ENCODE measurements at places on chromosomes 1 and 21.

DNA sequence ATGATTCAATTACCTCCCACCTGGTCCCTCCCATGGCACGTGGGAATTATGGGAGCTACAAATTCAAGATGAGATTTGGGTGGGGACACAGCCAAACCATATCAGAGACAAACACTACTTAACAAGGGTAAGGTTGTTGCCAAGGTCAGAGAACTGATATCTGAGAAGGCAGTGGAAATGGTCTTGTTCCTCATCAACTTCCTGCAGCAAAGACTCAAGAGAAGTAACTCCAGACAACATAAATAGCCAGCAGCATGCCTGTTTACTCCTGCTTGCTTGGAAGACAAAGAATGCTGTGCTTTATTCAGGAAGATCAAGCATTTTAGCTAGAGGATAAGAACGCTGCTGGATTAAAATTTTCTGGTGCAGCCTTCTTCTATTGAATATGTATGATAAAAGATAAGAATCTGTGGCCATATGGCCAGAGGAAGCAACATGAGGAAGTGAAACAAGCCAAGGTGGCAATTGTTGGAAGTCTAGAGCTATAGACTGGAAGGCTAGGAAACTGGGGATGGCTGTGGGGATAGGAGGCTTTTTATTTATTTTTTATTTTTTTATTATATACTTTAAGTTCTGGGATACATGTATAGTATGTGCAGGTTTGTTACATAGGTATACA is 36.4 kb downstream of the DDAH1 start:
- DNase-seq = no peak

DNA sequence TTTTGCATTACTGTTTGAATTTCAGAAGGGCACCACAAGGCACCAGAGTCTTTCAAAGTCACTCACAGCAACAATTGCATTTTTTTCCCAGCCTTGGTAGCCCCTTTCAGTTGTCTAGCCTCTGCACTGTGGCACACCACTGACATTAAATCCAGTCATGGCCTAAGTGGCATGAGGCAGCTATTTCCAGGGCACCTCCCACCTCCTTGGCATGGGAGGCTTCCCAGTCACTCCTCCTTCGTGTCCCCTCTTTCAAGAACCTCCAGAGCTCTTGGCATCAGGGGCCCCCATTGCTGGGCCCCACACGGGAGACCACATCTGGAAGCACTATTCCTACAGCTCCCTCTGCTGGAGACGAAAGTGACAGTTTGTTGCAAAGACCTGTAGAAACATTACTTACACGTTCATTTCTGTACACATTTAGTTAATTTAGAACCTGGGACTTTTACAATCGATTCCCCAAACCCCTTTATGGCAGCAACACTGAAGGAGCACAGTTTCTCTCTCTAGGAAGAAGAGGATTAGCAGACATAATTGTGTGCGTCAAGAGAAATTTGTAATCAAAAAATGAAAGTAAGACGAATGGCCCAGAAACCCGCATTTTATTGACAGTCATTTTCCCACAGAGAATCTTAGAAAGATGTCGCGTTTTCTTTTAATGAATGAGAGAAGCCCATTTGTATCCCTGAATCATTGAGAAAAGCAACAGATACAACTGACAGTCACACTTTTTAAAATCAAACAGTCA is 5.7 kb upstream of the CHD5 start:
- no peak for DNase-seq

DNA sequence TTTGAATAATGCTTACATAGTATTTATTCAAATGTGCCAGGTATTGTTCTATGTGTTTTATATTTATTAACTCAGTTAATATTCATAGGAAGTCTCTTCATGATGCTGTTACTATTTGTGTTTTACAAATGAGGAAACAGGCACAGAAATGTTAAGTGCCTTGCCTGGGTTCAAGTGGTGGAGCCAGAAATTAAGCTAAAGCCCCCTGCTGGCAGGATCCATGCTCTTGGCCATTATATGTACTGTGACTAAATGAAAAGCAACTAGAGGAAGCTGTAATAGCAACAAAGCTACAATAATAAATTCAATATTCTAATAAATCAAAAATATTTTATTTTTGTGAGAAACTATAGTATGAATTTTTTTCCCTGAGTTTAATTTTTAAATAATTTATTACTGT is 30.0 kb downstream of the IARS2 start:
- no peak for DNase-seq

DNA sequence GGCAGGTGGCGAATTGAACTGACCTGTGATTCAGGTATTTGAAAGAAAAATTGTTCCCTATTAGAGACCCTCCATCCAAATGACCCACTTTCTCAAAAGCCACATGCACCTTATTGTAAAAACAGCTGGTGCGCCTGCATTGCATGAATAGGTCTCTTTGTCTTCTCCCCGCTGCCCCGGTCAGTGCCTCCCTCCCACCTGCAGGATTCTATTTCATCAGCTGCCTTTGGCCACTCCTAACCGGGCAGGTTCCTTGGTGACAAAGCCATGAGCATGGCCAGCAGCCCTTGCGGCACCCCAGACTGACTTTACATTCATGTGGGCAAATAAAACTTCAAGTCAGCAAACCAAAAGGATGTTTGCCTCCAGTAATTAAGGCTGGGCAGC is 6.4 kb downstream of the TMPRSS3 start:
- DNase-seq = no peak

DNA sequence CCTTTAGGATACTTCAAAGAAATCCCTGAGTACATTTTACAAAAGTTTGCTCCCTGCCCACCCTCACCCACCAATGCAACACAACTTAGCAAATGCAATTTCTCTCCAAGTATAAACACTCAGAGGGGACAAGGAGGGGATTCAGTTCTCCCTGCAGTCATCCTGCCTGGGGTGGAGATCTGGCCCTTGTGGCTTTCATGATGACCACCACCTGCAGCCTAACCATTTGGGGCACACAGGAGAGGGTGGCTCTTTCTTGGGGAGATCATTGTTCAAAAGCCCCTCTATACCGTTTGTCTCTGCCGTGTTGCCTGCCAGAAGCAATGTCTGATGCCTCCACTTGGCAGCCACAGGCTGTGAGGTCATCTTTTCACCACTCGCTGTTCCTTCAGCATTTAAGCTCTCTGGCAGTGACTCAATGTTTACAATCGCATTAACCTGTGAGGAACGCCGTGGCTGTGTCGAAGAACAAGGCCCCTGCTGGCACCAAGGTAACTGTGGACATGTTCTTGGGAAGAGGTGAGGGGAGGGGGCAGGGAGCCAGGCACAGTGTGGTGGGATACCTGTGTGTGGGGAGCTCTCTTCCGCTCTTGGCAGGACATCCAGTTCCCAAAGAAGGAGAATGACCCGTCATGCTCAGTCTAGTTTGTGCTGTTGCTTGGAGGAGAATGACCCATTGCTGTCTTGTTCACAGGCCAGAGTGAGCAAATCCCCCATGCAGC is 103.9 kb upstream of the DUSP10 start:
- DNase-seq = no peak

GRCh38 chr1:60870269-60870865 is 212.0 kb upstream of the NFIA start:
- no peak for DNase-seq

GRCh38 chr1:9151328-9151860 is 22.5 kb upstream of the GPR157 start:
- DNase-seq = no peak

- DNase-seq = no peak
Observed at GRCh38 chr21:29763674-29764073, 176.1 kb downstream of the GRIK1 start.

DNA sequence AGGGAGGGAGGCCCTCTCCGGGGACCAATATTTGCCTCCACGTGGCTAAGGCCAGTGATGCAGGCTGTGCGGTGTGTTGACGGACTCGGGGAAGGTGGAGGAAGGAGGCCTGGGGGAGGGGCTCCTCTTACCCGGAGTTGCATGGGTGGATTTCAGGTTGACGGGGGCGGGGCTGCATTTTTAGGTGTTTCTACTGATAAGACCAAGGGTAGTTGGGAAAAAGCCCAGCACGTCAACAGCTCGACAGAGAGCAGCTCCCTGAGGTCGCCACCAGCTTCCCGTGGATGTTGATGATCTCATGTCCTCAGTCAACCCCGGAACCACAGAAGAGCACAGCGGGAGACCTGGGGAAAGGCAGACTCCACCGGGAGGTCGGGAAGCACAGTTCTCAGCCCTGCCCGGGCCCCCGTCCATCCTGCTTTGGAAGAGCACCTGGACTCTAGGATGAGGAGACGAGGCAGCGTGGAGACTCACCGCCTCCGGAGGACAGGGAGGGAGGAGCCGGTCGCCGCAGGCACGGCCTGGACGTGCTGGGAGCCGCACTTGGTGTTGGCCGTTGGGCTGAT is 32.9 kb upstream of the COL6A1 start:
- no peak for DNase-seq

- DNase-seq = no peak
Observed at GRCh38 chr1:183209533-183210158, 23.6 kb downstream of the LAMC2 start.

DNA sequence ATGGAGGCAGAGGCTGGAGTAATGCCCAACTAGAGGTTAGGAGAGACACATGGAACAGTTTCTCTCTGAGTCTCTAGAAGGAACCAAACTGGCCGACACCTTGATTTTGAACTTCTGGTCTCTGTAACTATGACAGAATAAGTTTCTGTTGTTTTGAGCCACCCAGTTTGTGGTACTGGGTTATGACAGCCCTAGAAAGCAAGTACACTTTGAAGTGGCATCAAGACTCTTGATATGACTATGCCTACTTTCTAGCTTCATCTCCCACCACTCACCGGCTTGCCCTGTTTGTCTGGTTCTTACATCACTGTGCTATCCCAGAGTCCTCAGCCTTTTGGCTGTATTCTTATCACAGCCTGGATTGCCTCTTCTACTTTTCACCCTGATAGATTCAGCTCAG is 230.3 kb upstream of the USP24 start:
- no peak for DNase-seq

- peak; percentile 37 for DNase-seq
Observed at GRCh38 chr1:2228694-2229036, 546 bp downstream of the SKI start.

DNA sequence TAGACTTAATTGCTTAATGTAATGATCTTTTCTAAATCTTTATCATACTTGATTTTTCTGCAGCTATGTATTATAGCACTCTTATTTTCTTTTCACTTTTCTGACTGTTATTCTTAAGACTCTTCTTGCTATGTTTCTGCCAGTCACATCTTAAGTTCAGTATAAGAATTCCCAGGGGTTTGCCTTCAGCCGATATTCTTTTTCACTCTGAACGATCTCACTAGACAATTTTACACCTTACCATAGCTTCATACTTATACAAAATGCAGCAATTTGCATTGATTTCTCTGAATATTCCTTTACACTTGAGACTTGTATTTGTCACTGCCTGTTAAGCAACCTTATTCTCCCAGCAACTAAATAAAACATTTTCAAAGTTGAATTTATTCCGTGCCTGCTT is 242.5 kb upstream of the OLFM3 start:
- DNase-seq = no peak

DNA sequence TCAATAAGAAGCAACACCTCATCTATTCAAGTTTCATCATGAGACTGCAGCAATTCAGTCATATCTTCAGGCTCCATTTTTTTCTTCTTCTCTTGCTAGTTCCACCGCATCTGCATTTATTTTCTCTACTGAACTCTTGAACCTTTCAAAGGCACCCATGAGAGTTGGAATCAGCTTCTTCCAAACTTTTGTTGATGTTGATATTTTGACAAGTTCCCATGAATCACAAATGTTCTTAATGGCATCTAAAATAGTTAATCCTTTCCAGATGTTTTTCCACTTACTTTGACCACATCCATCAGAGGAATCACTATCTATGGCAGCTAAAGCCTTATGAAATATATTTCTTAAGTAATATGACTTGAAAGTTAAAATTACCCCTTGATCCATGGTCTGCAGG is 434.3 kb downstream of the GPATCH2 start:
- DNase-seq = no peak

- no peak for DNase-seq
Observed at GRCh38 chr1:219324171-219324570, 150.5 kb downstream of the LYPLAL1 start.

DNA sequence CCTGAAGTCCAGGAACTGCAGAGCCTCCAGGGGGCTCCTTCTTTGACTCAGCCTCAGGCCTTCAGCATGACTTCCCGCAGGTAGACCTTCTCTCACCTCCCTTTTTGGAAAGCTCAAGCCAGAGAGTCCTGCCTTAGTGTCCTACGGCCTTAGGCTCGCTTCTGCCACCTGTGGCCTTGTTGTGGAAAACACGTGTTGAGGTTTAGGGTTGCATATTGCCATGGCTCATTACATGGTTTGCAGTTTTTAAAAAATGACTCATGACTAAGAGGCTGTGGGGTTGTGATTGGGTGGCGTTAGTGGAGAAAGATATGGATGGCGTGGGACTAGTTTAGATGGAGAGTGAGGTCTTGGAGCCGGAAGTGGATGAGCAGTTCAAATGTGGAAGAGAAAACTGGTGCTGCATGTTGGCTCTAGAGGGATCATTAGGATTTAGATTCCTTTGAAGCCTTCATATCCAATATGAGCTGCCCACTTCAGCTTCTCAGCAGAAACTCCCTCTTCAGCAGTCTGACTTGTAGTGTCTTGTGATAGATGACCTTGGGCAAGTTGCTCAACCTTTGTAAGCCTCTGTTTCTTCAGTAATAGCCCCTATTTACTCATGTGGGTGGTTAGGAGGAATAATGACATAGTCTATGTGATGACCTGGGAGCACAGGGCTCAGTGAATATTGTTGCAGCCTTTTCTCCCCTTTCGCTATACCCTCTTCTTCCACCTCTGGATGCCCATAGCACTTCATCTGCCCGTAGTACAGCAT is 6.5 kb upstream of the FGGY start:
- DNase-seq = peak; percentile 30

GRCh38 chr1:7387053-7387927 is 383.8 kb upstream of the VAMP3 start:
- no peak for DNase-seq

DNA sequence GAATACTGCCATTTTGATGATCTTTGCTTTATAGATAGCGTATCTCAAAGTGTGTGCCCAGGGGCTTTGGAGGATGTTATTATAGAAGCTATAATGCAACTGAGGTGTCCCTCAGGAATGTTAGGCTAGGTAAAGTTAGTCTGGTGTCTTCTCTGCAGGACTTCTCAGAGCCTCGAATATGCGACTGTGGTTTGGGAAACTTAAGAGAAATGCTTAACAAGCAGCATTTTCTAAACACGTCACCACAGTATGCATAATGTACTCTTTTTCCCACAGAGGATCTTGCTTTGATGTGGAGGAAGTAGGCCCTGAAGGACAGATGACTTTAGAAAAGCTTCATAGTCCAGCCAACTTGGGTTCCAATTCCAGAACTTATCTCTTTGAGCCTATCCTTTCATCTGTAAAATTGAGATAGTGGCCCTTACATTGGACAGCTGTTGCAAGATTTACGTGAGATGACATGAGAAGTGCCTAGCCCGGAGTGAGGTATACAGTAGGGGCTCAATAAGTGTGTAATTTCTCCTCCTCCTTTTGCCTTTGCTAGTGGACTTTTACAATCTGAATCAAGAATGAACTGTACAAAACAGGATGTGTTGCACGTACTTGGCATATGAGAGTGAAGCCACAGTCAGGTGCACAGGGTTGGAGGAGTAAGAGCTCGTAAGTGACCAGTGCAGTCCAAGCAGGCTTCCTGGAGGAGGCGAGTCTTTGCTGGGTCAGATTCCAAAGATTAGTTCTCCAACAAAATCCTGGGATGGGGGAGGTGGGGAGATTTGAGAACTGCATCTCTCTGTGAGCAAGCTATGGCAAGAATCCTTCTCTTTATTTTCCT is 29.7 kb upstream of the TRABD2B start:
- no peak for DNase-seq
